ENCODE measurements at places on chromosomes 16 and 17.

GRCh38 chr16:82630219-82630618 is 3.5 kb downstream of the CDH13 start:
- DNase-seq: no peak

DNA sequence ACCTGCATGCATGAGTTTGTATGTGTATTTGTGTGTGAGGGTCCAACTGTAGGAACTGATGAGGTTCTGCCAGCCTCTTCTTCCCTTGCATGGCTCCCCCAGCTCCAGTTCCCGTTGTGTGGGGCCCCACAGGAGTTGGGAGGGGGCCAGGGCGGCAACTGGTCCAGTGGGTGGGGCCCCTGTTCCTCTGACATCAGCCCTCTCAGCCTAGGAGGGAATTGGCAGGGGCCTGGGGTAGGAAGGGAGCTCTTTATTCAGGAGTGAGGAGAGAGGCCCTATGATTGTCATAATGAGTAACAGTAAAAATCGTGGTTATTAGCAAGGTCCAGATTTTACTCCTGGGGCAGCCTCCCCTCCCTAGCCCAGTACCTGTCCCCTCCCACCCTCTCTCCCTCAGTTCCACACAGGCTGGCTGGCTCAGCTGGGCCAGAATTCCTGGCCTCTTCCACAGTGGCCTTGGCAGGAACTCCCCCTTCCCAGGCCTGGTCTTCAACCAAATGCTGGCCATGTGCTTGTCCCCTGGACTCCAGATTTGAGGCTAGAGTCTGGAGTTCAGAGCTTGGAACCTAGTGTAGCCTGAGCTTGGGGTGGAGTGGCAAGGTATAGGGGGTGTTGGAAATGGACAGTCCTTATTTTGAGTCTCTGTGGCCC is 18.9 kb downstream of the RARA start:
- no peak for DNase-seq

GRCh38 chr16:70380248-70380918 is 33.7 kb downstream of the DDX19A start:
- peak; percentile 86 for DNase-seq

- DNase-seq: no peak
These were observed 22.6 kb upstream of the HOXB13 start for GRCh38 chr17:48751172-48751571.

DNA sequence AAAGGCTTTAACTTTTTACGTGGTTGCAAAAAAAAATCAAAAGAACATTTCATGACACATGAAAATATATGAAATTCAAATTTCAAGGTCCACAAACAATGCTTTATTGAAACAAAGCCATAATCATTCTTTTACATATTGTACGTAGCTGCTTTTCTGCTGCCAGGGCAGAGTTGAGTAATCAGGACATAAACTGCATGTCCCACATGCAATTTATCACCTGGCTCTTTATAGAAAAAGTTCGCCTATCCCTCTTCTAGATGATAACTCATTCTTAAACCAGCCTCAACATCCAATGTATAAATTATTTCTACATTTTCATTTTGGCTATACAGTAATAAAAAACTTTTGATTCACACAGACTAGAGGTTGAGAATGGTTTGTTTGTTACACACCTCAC is 154.9 kb downstream of the AXIN2 start:
- DNase-seq: no peak

DNA sequence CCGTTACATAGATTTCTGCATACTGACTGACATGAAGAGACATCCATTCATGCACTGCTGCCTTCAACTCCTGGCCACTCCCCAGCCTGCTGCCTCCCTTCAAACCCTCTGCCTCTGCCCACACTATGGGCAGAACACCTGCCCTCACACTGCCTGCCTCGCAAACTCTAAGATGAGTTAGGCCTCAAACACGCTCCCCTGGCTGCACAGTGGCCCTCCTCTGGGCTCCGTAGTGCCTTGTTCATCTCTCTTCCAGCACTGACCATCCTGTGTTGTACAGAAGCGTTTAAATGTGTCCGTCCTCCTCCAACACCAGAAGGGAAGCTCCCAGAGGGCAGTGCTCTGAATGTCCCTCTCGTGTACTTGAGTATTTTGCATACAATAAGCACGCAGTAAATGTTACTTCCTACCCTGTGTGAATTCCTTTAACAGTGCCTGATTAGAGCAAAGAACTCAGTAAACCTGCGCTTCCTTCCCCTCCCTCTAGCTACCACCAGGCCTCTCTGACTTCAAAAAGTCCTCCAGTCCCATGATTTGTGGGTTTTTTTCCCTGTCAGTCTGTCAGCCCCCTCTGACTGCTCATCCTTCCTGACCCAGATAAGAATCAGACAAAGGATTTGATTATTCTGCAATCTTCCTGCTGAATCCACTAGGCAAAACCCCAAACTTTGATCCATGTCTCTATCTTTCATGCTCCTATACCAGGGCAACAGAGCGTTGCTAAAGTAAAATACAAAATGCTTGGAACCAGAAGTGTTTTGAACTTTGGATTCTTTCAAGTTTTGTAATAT is 3.9 kb downstream of the DHX33 start:
- no peak for DNase-seq

GRCh38 chr16:50861970-50862411 is 120.1 kb downstream of the CYLD start:
- DNase-seq: no peak

DNA sequence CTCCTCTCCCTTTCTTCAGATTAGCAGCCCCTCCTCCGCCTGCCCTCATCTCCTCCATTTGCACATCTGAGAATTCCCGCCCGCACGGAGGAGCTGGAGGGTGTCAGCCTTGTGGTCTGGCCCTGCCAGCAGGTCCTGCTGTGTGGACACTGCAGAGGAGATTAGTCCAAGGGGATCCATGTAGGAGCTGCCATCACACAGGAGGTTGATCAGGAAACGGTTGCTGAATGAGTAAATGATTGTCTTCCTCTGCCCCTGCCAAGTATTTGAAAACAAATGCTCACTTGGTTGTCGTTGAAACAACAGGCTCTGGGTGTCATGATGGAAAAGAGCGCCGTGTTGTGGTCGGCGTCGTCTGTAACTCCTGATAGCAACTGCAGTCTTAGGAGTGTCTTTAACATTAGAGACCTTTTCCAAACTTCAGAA is 63.8 kb upstream of the CHMP6 start:
- no peak for DNase-seq

- DNase-seq: no peak
These were observed 150.1 kb downstream of the ITFG1 start for GRCh38 chr16:47310792-47311211.

DNA sequence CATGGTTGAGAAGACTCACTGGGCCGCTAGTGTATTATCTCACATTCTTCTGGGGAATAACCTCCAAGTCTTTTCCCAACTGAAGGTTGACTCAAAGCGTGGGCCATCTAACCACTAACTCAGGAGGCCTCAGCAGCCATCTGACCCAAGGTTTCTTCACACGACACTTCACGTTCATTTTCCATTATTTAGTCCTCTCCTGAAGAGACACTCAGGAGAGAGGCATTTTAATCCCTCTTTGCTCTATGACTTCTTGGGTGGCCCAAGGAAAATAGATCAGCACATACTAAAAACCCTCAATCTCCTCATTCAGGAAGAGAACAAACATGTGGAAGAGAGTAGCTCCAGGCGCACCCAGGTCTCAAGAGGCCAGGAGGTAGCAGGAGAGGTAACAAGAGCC is 252.8 kb upstream of the FOXF1 start:
- no peak for DNase-seq

GRCh38 chr17:279776-280175 is 72.8 kb downstream of the RPH3AL start:
- DNase-seq: no peak

- peak; percentile 84 for DNase-seq
These were observed 4.9 kb downstream of the MAP3K14 start for GRCh38 chr17:45311760-45312476.

- no peak for DNase-seq
These were observed 37.5 kb upstream of the RBFOX3 start for GRCh38 chr17:79648181-79648831.
